ENCODE measurements at places on chromosomes 1 and 21.

- no peak for DNase-seq
These were observed 17.0 kb upstream of the FMO1 start for GRCh38 chr1:171231326-171231725.

DNA sequence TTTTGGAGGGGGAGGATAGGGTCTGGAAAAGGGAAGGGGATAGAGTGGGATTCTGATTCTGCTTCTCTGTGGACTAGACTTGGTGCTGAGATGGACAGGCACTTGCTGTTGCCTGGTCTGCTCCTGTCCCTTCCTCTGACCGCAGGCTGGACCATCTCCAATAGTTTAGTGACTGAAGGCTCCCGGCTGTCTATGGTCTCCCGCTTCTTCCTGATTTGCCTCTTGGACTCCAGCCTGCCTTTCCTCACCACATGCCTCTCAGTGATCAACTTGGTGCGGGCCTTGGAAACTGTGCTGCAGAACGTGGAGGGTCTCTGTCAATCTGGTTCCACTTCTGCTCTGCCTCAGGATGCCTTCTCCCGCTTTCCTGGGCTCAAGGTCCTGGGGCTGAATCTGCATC, 6.3 kb upstream of the ZSCAN20 start:
- DNase-seq, result no peak

DNA sequence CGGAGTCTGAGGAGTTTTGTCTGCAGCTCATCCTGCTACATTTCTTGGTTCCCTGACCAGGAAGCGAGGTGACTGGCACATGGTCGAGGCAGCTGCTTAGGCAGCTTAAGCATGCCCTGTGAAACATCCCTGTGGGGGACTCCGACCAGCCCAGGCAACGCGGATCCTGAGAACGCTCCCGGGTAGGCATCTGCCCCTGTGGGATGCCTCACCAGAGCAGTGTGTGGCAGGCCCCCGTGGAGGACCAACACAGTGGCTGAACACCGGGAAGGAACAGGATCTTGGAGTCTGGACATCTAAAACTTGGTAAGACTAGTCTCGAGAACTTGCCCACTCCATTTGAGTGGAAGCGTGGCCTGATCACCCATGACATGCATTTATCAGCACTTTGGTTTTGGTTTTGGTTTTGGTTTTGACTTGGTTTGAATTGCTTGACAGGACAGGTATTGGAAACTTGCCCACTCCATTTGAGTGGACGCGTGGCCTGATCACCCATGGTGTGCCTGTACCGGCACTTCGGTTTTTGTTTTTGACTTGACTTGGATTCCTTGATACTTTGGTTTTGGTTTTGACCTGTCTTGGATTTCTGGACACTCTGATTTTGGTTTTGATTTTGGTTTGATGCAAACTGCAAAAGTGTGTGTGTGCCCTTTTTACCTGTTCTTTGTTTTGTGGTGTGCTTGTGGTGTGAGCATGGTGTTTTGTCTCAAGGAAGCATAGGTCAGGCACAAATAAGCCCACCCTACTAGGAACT, 12.2 kb upstream of the NEK2 start:
- no peak for DNase-seq

DNA sequence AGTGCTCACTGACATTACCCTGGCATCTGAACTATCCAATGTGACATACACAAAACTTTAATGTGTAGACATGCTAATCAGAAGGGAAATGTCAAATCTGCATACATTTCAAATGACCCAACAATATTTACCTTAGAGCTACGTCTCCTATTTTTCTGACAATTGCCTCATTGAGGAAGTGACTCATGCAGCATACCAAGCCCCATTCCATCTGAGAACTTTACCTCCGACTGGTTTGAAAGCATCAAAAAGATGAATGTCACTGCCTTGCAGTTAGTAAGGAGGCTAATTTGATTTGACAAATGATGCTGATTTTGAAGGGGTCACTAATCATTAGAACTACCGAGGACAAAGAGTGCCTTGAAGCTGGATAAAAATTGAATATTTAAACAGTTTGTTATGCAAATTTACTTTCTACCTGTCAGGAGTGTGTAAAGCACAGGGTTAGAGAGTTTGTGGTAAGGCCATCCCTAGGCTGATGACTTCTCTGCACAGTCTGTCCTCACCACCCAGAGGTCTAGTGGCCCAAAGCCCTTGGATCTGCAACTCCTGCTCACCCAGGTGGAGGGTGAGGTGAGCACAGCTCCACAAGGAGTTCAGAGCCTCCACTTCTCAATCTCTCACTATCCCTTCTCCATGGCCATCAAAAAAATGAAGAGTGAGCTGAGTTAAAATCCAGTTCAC, 500.3 kb upstream of the C1orf87 start:
- no peak for DNase-seq
